Stimulated activated naive CD4-positive, alpha-beta T cell (primary cell): ENCODE measurements at places on chromosomes 4 and X.
A peak's percentile ranks its signal among the peaks of the same experiment; 100 is the strongest.

DNA sequence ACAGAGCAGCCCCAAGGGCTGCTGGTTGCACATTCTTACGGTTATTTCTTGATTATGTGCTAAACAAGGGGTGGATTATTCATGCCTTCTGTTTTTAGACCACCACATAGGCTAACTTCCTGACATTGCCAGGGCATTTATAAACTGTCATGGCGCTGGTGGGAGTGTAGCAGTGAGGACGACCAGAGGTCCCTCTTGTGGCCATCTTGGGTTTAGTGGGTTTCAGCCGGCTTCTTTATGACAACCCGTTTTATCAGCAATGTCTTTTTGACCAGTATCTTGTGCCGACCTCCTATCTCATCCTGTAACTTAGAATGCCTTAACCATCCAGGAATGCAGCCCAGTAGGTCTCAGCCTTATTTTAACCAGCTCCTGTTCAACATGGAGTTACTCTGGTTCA lies 212.4 kb upstream of the GRID2 start:
- DNase-seq, result no peak

DNA sequence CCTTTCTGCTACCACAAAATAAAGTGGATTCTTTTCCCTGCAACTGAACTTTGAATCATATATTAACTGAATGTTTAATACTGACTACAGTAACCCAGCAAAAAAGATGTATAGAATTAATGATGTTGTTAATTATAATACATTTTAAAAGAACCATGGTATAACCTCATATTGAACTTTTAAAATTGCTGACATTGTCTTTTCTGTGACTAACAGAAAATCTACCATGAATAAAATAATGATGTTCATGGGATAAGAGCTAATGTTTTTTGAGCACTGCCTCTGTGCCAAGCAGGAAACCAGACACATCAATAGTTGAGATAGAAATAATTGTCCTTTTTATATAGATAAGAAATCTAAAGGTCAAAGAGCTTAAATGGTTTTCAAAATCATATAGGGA lies 691.9 kb downstream of the PDHA2 start:
- DNase-seq, result no peak

DNA sequence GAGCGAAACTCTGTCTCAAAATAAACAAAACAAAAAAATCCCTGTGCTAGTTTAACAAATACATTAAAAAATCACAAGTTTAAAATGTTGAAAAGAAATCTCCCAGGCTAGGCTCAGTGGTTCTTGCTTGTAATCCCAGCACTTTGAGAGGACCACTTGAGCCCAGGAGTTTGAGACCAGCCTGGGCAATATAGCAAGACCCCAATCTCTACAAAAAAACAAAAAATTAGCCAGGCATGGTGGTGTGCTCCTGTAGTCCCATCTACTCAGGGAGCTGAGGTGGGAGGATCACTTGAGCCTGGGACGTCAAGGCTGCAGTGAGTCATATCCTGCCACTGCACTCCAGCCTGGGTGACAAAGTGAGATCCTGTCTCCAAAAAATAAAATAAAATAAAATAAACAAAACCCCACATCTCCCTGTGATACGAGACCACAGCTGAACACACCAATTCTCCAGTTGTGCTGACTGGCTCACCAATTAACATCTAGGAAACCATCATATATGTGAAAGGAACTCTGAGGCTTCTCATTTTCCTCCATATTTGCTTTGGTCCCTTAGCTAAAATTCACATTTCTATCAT lies 7.3 kb downstream of the RPS4X start:
- DNase-seq, result no peak

- DNase-seq, result no peak
Observed at GRCh38 chr4:77015390-77015789, 60.4 kb downstream of the CCNI start.

- DNase-seq, result no peak
Observed at GRCh38 chr4:118834070-118834469, 1.9 kb downstream of the SEC24D start.

GRCh38 chr4:45482346-45482745 lies 641.5 kb downstream of the GABRG1 start:
- no peak for DNase-seq

- no peak for DNase-seq
Observed at GRCh38 chrX:129719268-129719667, 19.5 kb upstream of the XPNPEP2 start.

GRCh38 chr4:112759313-112759712 lies 122.4 kb downstream of the LARP7 start:
- DNase-seq, result no peak

DNA sequence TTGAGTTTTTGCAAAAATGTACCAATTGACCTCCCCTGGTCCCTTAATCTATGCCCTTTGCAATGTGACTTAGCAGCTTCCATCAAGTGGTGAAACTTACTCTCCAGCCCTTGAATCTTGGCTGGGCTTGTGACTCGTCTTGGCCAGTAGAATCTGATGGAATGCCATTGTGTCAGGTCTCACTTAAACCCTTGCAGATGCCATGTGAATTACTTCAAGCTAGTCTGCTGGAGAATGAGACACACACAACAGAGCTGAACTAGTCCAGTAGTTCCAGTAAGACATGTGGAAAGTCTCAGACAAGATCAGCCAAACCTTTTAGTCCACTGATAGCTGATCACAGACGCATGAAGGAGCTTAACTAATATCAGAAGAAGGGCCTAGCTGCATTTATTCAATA lies 567.8 kb upstream of the CPEB2 start:
- no peak for DNase-seq

DNA sequence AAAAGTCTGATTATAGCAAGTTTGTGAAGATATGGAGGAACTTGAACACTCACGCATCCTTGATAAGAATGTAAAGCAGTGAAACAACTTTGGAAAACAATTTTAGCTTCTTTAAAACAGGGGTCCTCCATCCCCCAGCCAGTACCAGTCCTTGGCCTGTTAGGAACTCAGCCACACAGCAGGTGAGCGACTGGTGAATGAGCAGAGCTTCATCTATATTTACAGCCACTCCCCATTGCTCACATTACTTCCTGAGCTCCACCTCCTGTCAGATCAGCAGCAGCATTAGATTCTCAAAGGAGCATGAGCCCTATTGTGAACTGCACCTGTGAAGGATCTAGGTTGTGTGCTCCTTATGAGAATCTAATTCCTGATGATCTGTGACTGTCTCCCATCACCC lies 530.3 kb upstream of the PRKX start:
- DNase-seq, result no peak

DNA sequence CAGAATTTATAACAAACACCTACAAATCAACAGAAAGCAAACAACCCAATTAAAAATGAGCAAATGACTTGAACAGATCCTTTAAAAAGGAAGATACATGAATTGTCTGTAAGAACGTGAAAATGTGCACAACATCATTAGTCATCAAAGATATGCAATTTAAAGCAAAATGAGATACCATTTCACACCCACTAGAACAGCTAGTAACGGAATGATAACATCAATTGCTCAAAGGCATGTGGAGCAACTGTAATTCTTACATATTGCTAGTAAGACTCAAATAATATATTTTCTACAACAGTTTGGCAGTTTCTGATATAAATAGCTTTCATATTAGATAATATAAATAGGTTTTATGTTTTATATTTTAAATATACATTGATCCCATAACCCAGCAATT lies 82.5 kb downstream of the LCORL start:
- no peak for DNase-seq

- DNase-seq, result no peak
Observed at GRCh38 chrX:118989886-118990285, 15.5 kb downstream of the LONRF3 start.

- DNase-seq, result no peak
Observed at GRCh38 chrX:129938081-129938480, 32.1 kb downstream of the UTP14A start.

GRCh38 chrX:46755671-46756070 lies 3.2 kb downstream of the SLC9A7 start:
- DNase-seq, result no peak

DNA sequence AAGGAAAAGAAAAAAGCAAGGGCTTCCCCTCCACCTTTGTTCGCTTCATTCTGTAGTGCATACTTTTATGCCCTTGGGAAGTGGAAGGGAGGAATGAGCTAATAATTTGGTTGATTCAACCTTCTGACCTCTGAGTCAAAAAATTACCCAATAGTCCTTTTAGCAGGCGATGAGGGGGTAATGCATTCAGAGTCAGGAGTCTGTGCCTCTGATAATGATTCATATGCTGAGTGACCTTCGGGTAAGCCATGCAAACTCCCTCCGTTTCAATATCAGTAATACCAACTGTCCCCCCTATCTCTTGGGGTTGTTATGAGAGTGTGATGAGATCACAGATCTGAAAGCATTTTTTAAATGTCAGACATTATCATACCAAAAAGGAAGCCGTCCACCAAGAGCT lies 41.6 kb upstream of the ACSL4 start:
- DNase-seq, result no peak

GRCh38 chr4:8461616-8462015 lies 21.0 kb downstream of the TRMT44 start:
- no peak for DNase-seq

GRCh38 chrX:130060122-130061069 lies 49.9 kb downstream of the ELF4 start:
- DNase-seq, result peak; percentile 66

DNA sequence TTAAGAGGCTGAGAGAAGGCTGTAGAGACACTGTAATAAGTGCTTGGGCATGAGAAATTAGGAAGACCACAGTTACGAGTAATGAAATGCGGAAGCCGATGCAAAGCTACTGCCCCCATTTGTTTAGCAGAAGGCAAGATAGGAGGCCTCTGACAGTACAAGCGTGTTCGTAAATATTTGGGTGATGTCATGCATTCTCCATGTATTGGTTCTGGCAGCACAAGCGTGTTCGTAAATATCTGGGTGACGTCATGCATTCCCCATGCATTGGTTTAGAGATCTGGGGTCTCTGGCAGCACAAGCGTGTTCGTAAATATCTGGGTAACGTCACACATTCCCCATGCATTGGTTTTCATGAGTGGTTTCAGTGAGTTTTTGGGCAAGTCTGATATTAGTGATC lies 661.5 kb upstream of the FRG1 start:
- no peak for DNase-seq

GRCh38 chr4:8335848-8336247 lies 66.3 kb downstream of the HTRA3 start:
- no peak for DNase-seq

- DNase-seq, result peak; percentile 92
Observed at GRCh38 chr4:52721968-52722815, 29.0 kb downstream of the ERVMER34-1 start.

GRCh38 chr4:129131343-129131742 lies 35.4 kb downstream of the C4orf33 start:
- no peak for DNase-seq

GRCh38 chr4:101183666-101184373 lies 163.5 kb downstream of the PPP3CA start:
- DNase-seq, result no peak

- no peak for DNase-seq
Observed at GRCh38 chr4:34245276-34245675, 1999.0 kb downstream of the ARAP2 start.

DNA sequence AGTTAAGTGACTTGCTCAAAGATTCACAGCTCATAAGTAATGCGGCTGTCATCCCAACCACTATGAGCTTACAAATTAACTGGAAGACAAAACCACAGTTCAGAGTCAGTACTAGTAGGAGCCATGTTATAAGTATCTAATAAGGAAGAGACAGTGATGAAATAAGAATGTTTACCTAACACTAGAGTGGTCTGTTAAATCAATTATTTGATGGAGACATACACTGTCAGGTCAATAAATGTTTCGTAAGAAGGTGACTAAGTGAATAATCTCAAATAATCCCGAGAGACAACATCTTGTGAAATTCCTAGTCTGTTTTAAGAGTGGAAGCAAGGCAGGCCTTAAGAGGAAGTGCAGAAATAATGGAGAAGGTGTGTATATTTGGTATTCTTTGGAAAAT lies 25.8 kb upstream of the AMELX start:
- no peak for DNase-seq

GRCh38 chrX:13167481-13168231 lies 123.2 kb upstream of the FAM9C start:
- DNase-seq, result peak; percentile 1

GRCh38 chrX:42855259-42855658 lies 77.3 kb upstream of the PPP1R2C start:
- no peak for DNase-seq
